ENCODE measurements at places on chromosomes 7 and 10.

DNA sequence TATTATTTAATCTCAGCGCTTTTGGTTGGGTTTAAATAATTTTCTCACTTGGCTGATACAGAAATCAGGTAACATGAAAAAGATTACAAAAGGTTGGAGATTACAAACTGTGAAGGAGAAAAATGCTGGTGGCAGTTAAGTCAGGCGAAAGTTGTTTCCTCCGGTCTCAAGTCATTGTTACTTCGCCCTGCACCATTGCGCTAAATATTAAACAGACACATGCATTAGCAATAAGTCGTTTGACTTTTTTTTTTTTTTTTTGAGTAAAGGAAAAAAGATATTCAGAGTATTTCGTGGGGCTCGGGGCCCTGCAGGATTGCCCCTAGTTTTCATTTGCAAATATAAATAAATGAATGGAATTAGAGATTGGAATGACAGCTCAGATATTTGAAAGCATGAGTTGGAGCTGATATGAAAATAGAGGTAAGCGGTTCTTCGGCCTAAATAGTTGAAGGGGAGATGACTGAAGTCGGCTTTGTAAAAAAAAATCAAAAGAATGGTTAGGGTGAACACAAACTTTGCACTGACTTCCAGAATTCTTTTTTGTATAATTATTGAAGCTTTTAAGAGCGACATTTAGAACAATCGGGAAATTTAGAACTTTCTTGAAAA is 914 bp downstream of the SDHAF3 start:
- DNase-seq: no peak

GRCh38 chr7:1654738-1655475 is 15.2 kb upstream of the ELFN1 start:
- no peak for DNase-seq

DNA sequence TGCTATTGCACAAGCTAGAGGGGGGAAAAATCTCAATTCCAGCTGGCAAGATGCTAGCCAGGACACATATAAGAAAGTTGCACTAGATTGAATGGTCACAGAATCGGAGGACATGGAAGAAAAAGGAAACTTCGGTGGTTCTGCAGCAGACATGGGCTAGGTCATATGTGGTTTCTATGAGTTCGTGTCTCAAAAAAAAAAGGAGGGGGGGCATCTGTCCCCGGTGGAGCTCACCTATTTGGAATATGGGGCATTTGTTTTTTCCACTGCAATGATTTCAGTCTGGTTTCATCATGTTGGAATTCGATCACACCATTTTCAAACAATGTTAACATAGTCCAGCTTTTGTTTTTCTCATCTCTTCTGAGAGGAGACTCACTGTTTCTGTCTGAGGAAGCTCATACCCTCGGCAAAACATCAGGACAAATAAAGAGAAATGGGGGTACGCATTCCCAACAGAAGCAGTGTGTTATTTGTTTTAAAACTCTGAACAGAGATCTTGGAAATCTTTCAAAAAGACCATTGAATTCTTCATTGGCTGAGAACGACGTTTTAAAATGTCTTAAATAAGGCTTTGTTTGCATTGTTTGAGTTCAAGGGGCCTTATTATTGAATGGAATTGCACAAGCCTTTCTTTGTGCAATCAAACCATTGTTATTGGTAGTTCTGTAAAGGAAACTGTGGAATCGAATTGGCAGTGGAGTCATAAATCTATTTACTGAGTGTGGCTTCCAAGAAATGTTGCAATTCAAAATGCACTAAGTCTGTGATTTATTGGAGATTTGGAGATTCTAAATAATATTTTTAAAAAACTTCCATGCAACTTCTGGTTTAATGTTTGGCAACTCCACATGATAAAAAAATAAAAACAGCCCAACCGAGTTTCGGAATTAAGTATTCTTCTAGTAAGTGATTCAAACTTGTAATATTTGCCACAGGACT is 173.2 kb downstream of the RTKN2 start:
- DNase-seq: no peak

DNA sequence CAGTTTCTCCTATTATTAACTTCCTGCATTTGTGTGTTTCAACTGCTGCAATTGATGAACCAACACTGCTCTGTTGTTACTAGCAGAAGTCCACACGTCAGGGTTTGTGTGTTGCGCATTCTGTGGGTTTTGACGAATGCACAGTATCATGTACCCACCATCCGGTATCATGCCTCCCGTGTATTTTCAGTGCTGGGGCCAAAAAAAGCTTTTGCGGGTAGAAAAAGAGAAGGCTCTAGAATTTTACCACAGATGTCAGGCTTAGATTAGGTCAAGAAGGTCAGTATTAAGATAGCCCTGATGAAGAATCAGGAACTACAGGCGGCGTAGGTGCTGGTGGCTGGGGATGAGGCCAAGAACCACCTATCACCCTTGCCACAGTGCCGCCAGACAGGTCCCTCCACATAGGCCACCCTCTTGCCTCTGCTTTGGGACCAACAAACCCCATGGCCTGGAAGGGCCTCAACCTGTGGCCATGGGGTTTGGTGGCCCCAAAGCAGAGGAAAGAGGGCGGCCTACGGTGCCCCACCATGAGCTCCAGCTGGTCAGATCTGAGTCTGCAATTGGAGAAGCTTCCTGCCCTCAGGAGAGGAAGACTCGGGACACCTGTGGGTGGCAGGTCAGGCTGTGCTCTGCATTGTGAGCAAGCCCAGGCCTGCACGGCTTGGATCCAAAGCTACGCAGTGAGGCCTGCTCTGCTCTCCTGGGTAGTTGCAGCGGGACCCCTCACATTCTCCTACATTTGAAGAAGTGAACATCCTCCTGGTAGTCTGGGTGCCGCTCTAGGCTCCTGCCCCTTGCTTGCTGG is 71.9 kb downstream of the MKI67 start:
- no peak for DNase-seq

GRCh38 chr7:117582219-117582704 is 102.4 kb downstream of the CFTR start:
- no peak for DNase-seq

- DNase-seq: no peak
Observed at GRCh38 chr7:2929321-2930201, 85.5 kb upstream of the GNA12 start.

DNA sequence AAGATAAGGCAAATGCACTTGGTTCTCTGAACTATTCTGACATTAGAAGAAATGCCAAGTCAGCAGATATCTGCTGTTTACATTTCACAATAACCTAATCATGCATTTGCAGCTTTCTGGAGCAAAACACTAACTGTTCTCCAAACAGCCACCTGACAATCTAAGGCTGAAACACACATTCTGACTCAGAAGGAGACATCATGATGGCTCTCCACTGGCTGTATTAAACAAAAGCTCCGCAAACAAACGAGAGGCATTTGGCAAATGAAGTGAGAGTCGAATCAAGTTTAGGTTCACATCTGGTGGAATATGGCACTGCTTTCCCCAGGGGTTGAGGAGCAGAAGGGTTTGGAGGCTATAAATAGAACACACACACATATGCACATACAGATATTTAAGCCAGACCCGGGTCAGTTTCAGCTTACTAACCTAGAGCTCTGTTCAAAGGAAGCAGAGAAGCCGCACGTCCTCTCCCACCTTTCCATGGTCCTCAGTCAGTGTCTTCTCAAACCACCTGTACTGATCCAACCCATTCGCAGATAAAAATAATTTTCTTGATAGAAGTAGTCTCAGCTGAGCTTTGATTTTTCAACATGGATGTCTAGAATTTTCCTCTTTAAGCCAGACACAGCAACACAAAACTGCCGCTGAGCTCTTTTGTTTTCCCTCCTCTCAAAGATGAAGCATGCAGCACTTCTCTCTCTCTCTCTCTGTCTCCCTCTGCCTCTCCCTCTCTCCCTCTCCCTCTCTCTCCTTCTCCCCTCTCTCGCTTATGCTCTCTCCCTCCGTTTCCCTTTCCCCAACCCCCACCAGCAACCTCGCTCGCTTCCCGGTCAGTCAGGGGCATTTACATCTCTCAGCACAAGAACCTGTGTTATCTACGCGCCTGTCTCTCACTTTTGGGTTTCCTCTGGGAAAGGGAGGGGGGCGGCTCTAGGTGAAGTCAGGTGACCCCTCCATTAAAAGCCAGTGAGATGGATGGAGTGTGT is 682.8 kb downstream of the MAGI2 start:
- DNase-seq: peak; percentile 49

DNA sequence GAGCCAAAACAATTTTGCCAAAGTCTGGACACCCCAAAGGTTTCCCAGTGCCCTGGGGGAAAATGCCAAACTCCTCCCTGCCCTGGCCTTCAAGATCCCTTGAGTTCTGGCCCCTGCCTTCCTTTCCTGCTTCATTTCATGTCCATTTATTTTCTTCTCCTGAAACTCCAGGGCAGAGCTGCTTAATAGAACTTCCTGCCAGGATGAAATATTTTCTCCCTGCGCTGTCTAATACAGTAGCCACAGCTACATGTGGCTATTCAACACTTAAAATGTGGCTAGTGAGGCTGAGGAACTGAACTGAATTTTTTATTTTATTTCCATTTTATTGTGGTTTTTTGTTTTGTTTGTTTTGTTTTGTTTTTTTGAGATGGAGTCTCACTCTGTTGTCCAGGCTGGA is 49.6 kb downstream of the COL13A1 start:
- DNase-seq: no peak

- DNase-seq: peak; percentile 13
Observed at GRCh38 chr7:117072620-117073118, 119.4 kb downstream of the ST7 start.

DNA sequence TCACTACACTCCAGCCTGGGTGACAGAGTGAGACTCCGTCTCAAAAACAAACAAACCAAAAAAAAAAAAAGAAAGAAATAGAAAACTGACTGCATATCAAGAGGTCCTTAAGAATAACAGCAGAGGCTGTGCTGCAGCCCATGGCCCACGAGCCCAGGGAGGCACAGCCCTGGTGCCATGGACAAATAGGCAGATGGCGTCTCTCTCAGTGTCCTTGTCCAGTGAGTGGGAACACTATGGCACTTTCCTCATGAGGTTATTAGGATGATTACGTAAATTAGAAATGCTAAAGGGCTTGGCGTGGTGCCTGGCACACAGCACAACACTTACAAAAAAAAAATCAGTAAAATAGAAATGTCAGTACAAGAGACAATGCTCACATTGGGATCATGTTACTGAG is 33.4 kb upstream of the PFKP start:
- no peak for DNase-seq

GRCh38 chr10:47225928-47226645 is 73.9 kb upstream of the GDF10 start:
- no peak for DNase-seq

DNA sequence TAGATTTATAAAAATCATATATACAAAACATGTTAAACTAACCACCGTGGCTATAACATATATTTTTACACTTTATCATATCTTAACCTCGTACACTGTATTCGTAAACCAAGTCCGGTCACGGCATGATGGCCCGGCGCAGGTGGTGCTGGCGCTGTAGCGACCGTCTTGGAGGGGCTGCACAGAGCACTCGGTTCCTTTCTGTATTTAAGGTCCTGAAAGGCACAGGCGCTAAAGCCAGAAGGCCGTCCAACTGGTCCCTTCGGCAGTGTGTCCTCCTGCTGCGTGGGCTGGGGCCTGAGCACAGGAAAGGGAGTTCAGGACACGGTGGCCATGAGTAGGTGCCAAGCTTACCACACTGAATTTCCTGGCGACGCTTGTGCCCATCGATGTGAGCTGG is 33.8 kb downstream of the AMZ1 start:
- DNase-seq: no peak

GRCh38 chr10:132665946-132666704 is 119.8 kb downstream of the NKX6-2 start:
- no peak for DNase-seq

DNA sequence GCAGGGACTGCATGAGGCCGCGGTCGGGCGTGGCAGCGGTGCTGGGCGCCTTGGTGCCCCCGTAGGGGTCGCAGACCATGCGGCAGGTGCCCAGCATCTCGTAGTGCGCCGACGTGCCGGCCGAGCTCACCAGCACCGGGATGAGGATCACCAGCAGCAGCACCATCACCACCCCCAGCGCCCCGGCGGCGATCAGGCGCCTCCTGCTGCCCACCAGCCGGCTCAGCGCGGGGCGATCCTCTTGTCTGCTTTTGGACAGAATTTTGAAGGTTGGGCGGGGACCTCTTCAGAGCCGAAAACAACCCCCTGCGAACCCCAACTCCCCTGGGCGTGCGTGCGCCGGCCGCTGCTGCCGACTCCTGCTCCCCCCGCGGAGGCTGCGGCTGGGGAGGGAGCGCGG is 779 bp downstream of the C1QL3 start:
- peak; percentile 2 for DNase-seq

DNA sequence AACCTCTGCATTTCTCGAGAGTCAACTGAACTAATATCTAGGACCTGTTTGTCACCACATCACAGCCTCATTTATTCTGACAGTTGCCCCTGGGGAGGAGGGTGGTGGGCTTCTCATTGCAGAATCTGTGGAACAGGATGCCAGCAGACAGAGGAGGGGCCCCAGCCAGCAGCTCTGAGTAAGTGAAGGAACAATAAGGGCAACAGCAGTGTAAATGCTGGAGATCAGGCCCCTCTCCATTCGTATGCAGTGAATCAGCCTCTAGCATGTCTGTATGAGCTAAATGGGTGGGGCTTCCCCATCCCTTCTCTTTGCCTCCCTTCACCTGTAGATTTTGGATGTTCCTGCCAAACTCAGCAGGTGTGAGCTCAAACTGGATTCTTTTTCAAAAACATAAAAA is 7.7 kb upstream of the CPVL start:
- no peak for DNase-seq

DNA sequence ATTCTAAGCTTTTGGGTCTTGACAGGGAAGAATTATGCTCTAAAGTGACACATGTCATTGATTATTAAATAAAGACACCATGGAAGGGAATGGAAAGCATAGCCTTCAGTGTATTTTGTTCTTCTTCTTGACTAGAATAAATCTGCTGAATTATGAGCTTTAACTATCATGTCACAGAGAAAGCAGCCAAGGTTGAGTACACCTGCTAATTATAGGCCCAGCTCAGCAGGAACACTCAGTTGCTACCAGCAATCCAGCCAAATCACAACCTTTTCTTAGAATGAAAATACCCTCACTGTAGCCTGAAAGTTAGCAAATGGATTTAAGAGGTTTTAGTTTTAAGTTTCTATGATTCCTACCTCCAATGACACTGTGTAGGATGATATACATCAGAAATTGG is 225.3 kb upstream of the RHOBTB1 start:
- DNase-seq: no peak

- DNase-seq: no peak
Observed at GRCh38 chr10:116043861-116044260, 229.1 kb downstream of the GFRA1 start.

DNA sequence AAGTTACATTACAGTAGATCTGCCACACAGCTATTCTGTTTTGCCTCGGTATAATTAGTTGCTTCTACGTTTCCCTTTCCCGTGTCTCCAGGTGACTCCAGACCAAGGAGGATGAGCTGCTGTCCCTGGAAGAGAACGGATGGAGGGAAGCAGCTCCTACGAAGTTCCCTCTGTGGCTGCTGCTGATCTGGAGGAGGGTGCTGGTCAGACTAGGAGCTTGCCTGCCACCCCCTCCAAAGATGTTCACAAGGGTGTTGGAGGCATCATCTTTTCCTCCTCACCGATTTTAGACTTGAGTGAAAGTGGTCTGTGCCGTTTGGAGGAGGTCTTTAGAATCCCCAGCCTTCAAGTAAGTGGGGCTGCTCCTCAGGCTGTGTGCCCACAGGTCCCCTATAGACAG is 1.4 kb downstream of the LRRC27 start:
- no peak for DNase-seq
